Activated CD8-positive, alpha-beta memory T cell treated with anti-CD3 and anti-CD28 coated beads, Interleukin-2, amount 50 U/mL, for 48 hours (primary cell): ENCODE measurements at places on chromosomes 6 and 20.
A peak's percentile ranks its signal among the peaks of the same experiment; 100 is the strongest.

- no peak for DNase-seq
Observed at GRCh38 chr6:15417811-15418210, 171.9 kb downstream of the JARID2 start.

DNA sequence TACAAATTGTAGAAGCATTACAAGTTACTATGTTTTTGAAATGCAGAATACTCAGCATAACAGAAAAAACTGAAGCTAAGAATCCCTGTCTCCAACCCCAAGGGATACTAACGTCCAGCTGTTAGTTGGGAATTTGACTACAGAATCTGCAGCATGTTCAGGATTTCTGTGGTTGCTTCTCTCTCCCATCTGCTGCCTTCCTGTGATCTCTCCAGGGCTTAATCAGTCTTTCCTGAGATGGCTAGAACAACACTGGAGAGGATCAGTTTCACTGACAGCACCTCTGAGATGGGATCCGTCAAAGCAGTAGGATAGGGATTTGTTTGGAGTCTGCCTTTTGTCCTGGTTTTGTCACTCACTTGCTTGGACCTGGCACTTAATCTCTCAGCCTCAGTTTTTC, 73.3 kb upstream of the NUP153 start:
- no peak for DNase-seq

- no peak for DNase-seq
Observed at GRCh38 chr6:138999949-139000725, 12.1 kb upstream of the REPS1 start.

GRCh38 chr6:10151144-10151915, 263.5 kb downstream of the TFAP2A start:
- no peak for DNase-seq

DNA sequence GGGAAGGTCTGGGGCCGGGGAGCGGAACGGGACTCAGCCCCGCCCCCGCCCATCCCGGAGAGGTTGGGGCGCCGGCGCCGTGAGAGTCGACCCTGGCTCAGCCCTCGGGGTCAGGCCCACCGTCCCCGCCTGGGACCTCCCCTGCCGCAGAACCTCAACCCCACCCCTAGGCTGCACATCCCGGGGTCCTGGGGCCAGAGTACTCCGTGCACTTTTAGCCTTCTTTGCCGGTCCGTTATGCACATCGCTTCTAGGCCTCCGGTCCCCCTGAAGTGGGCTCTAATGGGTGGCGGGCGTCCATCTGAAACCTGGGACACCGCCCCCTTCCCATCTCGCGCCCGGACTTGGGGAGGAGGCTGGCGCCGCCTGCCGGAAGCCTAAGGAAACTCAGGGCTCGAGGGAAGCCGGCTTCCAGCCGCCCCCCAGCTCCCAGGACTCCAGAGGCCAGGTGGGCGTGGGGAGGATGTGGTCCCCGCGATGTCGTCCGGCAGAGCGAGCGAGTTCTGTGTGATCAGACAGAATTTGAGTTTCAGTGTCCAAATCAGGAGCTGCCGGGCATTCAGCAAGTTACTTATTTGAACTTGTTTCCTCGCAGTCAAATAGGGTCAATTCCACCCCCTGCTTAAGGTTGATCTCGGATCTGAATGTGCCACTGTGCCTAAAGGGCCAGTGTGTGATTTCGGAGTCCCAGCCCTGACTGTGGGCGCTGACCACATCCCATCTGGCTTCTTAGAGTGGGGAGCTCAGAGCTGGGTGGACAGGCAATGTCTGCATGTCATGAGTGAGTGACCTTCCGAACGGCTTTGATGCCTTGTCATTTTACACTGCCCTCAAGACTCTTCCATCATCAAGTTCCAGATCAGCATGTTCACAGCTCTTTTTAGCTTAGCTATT, 47.6 kb downstream of the CPXM1 start:
- peak; percentile 77 for DNase-seq

- no peak for DNase-seq
Observed at GRCh38 chr6:16688984-16689636, 72.2 kb downstream of the ATXN1 start.

GRCh38 chr20:45672765-45673164, 2.7 kb upstream of the WFDC11 start:
- DNase-seq = no peak

DNA sequence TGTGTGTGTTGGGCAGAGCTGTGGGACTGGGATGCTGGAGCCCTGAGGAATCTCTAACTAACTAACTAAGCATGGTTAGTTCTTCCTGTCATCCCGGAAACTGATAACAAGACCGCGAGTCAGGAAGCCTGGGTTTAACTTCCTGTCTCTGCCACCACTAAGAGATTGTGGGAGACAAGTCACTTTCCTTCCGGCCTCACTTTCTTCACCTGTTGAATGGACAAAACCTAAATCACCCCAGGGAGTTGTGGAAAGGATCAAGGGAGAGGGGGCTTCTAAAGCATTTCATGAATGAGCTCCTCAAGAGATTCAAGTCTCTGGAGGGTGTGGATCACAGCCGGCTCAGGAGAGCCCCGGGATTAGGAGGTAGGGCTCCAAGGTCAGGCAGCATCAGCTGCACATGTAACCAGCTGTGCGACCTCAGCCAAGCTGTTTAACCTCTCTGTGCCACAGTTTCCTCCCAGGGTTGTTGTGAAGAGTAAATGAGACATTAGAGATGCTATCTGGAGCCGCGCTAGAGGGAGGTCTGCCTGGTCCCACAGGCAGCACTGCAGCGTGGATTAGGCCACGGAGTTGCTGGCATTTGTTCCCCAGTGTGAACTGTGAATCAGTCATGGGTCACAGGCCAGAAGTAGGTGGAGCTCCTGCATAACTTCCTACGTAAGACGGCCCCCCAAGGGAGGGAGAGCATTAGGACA, 105.1 kb downstream of the TOX2 start:
- DNase-seq = peak; percentile 58

GRCh38 chr20:24361541-24361940, 107.9 kb upstream of the SYNDIG1 start:
- no peak for DNase-seq

DNA sequence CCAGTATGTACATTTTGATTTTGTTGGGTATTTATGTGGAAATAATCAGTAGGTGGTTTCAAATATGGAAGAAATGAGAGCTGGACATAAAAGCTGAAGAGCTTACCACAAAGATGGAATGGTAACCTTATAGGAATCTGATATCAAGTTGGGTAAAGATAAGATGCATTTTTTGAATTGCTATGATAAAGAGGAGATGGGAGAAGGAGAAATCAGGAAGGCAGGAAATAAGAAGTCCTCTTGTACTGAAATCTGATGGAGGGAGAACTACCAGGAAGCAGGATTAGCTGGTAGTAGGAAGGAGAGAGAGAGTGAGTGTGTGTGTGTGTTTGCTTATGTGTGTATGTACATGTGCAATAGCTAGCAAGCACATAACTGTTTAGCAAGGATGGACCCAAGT, 468.4 kb downstream of the PHF3 start:
- no peak for DNase-seq

- DNase-seq = no peak
Observed at GRCh38 chr6:118663993-118664985, 12.9 kb upstream of the CEP85L start.

DNA sequence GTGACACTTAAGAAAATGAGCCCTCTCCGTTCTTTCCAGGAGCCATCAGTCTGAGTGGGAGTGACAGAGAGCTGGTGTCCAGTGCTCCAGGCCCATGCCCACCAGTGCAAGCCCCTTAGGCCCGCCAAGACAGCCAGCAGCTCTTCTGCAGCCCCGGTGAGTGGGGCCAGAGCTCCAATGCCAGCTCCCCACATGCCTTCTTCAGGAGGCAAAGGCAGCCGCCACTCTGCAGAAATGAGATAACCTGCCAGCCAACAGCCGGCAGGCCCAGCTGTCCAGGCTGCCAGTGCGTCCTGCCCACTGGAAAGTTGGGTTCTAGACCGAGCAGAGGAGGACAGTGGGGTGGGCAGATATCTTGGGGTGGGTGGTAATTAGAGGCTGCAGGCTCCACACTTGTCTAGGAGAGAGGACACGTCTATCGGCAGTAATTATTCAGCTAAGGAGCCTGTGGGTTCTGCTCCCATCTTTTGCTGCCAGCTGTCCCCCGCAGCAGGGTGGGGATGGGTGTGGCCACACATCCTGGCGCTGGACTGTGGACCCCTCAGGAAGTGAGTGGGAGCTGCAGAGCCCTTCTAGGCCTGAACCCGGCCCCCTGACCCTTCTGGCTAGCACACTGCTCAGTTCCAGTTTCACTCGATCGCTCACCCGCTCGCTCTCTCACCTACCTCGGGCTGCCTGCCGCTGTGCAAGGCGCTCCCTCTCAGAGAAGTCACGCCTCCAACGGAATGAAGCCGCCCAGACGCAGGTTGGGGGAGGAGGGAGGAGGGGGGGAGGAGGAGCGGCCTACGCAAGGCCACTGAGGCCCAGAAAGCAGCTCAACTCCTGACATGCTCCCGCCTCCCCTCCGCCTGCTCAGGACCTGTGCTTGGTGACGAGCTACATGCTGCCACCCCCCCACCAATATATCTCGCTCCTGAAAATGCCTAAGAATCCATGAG, 3.6 kb downstream of the GRM4 start:
- no peak for DNase-seq

GRCh38 chr6:111605100-111605751, 452 bp downstream of the TRAF3IP2 start:
- peak; percentile 63 for DNase-seq

DNA sequence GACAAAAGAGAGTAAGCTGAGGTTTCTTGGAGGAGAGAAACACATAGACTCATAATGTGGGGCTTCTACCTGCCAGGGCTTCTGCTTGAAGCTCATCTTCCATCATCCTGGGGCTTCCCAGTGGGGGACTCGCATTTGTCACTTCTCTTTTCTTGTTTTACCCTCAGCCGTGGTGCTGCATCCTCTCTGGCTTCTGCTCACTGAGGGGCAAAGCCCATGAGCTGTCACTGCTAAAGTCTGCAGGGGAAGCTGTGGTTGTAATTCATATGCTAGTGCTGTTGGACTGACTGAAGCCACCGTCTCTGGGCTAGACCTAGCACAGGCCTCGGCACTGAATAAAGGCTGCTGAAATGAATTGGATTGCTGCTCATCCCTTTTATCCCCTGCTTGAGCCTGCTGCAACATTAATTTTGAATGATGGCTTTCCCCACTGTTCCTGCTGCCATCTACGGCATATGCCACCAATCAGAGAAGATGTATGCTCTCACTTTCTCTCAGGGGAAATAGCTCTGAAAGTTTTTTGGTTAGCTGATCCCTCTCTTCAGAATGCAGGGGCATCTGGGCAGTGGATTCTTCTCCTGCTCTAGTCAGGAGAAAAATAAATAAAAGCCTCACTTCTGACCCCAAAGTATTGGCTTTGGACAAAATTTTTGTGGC, 568.4 kb upstream of the MAP3K7 start:
- no peak for DNase-seq

- no peak for DNase-seq
Observed at GRCh38 chr6:125300992-125301434, 754 bp downstream of the HDDC2 start.

DNA sequence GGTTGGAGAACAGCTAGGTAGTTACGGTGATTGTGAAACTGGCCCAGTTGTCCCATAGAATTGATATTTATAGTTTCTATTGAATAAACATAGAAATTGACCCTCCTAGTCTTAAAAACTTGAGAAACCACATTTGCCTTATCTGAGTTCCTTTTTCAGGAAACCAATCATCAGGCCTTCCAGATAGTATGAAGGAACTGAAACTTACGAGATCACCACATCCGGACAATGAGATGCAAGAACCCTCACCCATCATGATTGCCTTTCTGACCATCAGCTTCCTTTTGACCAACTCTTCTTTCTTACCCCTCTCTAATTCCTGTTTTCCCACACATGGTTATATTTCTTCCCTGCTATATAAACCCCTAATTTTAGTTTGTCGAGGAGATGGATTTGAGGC, 21.8 kb downstream of the SLC35F1 start:
- DNase-seq = no peak

DNA sequence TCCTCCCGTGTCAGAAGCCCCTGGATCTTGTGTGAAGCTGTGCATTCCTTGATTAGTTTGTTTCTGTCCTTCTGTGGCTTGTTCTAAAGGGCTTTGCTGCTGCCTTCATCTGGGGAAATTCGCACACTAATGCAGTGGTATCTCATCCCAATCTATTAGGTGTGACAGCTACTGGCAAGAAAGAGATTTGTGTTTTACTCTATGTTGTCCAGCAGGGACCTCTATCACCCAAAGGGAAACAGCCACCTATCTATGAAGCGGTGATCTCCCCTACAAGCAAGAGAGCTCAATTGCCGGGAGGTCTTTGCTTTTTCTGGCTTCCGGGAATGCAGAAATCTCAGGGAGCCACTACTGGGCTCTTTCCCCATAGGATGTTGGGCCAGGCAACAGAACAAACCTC, 151.8 kb downstream of the NRN1 start:
- DNase-seq = no peak

DNA sequence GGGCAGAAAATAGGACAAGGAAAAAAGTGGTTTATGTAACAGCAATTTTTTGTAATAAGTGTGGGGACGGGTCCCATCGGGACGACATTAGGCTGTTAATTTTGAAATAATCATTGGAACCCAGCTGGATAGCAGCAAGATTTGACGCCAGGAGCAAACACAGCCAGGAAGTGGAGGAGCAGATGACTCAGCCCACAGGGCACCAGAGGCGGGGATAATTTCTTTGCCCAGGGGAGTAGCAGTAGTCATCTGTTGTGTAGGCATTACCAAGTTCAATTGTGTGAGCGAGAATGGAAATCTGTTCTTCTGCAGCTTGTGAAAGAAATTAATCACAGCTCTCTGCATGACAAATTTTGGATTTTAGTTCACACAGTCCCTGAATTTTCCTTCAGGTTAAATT, 22.6 kb upstream of the RIN2 start:
- DNase-seq = no peak

DNA sequence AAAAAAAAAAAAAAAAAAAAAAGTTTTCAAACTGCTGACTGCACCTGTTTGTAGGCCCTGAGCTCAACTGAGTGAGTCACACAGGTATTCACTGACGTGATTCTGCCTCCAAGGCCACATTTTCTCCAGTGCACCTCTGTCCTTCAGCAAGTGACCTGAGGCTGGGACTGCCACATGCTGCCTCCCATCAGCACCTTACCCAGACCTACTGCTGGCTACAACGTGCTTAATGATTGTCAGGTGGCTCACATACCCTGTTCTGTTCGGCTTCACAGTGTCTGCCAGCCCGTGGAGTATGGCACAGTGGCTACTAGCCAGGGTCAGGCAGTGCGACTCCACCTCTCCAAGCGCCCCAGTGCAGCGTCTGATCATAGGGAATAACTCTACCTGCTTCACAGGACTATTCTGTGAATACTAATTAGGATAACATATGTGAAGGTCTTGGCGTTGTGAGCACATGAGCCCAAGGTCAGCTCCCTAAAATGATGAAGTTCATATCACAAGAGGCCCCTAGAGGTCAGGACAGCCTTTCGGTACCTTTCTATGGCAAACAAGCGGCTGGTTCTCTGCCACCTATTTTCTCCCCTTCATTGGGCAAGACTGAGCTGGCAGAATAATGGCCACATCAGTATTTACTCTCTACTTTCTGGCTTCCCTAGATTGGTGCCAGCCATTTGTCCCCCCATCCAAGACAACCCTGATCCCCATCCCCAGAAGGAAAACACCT, 28.1 kb downstream of the RIPOR3 start:
- DNase-seq = no peak
